ENCODE measurements at places on chromosomes 12 and 14.

GRCh38 chr14:38143170-38143569 lies 64.5 kb upstream of the SSTR1 start:
- DNase-seq = no peak

DNA sequence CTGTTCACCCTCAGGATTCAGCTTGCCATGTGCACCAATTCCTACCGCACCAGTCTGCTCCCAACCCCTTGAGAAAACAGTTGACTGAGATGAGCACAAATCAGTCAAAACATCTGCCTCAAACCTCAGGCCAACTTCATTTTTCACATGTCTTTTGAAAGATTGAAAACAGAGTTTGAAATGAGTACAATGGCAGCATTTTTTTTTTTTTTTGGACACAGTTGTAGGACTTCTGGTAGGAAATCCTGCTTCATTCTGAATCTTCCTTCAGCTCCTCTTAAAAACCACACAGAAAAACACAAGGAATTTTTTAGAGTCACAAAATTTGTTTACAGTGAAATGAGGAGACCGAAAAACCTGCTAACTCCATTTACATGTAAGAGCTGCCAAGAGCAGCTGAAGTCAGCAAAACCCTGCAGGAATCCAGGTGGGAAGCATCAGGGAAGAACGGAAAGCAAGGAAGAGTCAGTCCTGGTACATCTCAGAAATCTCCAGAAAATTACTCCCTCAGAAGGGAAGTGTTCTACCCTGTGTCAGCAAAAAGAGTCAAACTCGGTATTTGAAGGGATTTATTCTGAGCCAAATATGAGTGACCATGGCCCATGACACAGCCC lies 100.3 kb upstream of the TMTC1 start:
- no peak for DNase-seq

- no peak for DNase-seq
Observed at GRCh38 chr14:34615507-34615906, 14.4 kb downstream of the SNX6 start.

GRCh38 chr12:131054345-131055092 lies 100.8 kb downstream of the ADGRD1 start:
- DNase-seq = no peak

DNA sequence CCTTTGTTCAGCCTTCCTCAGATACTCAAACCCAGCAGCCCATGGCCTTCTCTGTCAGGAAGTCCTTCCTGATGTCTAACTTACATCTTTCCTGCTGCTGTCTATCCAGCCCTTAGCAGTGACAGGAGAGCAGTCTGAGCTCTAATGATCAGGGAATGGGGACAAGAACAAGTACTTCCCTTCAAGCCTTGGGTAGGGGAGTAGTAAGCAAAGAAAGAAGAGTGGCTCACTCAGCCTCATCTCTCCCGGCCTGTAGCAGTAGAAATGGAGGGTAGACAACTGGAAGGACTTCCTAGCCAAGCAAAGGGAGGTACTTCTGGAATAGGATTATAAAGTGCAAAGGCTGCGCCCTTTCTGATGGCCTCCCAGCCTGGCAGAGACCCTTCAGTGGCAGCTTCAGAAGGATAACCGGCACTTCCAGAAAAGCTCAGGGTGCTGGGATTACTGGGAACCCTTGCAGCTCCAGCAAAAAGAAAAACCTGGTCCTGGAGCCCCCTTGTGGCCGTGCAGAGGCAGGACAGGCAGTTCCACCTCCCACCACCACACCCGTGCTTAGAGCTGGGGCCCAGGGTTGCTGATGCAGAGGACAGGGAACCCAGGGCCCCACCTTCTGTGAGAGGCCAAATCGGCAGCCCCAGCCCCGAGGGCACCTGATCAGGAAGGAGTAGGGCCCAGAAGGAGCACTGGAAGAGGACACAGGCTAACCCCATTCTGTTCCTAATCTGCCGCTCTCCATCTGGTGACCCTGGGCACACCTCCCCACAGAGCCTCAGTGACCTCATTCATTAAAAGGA lies 12.4 kb upstream of the SMUG1 start:
- DNase-seq = peak; percentile 74

- no peak for DNase-seq
Observed at GRCh38 chr12:88471331-88472045, 108.8 kb downstream of the KITLG start.

DNA sequence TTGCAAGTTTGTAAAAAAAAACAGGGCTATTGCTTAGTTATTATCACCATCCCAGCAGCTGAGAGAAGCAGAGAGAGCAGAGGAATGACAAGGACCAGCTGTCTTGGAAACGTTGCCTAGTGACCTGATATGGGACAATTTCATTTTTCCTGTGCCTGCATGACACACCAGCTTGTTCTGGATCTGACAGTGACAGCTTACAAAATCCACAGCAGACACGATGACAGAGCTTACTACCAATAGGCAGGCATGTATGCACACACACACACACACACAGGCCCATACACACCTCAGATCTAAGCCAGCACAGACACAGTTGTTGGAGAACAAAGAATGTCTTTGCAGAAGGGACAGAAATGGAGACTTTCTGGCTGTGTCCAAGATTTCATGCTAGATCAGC lies 25.4 kb downstream of the HSPB8 start:
- no peak for DNase-seq

GRCh38 chr12:1197264-1198018 lies 206.4 kb downstream of the ERC1 start:
- DNase-seq = no peak

- DNase-seq = no peak
Observed at GRCh38 chr14:74135426-74135825, 50.7 kb downstream of the LIN52 start.

DNA sequence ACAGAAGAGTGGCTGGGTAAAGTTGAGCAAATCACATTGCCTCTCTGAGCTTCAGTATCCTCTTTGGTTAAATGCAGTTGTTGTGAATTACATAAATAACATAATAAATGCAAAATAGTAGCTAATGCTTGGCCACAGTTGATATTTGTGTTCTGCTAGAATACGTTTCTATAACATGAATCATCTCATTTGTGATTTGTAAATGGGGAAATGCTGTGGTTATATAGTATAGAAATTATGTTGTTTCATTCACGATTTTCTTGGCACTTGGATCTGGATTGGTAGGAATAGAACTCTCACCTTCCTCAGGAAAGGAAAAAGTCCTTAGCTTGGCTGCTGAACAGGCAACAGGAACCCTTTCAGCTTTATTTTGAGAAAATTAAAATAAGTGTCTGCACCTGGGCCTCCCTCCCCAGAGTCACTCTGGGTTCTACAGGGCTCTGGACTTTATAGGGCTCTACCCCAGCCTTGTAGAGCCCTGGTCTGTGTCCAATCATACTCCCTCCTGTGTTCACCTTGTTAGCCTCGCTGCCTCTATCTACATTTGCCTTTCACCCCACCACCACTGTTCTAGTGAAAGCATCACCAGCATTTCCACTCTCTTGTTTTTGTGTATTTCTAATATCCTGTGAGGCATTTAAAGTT lies 107.7 kb upstream of the BCAT1 start:
- no peak for DNase-seq

GRCh38 chr14:68479247-68479646 lies 313.6 kb downstream of the ZFP36L1 start:
- no peak for DNase-seq

DNA sequence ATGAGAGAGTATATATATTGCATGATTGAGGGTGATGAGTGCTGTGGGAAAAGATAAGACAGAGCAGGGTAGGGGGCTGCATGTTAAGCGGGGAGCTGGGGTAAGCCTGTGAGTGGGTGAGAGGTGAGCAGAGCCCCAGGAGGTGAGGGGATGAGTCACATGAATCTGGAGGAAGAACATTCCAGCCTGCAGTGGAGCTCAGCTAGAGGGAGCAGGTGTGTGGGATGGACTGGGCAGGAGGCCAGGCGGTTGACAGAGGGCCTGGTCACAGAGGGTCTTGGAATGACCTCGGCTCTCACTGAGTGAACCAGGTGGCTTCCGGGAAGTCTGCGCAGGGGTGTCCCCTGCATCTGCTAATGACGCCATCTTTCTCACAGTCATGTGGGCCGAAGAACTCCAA lies 44.4 kb downstream of the GIT2 start:
- DNase-seq = peak; percentile 75

DNA sequence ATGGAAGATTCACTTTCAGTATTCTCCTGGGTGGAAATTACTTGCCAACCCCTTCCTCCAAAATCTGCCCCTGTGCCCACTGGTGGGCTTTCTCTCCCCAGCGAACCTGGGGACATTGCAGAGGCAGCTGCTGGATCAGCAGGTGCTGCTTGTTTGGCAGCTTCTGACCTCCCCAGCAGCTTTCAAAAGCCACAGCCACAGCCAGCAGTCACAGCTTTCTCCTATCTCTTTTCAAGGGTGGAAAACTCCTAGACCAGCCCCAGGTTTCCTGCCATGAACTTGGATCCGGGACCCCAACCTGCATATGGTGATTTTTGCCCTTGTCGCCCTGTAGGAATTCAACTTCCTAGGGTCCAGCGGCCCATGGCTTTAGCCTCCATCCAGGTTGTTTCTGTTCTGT lies 330.8 kb downstream of the ADAMTS20 start:
- no peak for DNase-seq

- no peak for DNase-seq
Observed at GRCh38 chr14:59150990-59151389, 37.5 kb upstream of the DAAM1 start.

- DNase-seq = no peak
Observed at GRCh38 chr12:77344651-77345050, 279.3 kb upstream of the E2F7 start.

DNA sequence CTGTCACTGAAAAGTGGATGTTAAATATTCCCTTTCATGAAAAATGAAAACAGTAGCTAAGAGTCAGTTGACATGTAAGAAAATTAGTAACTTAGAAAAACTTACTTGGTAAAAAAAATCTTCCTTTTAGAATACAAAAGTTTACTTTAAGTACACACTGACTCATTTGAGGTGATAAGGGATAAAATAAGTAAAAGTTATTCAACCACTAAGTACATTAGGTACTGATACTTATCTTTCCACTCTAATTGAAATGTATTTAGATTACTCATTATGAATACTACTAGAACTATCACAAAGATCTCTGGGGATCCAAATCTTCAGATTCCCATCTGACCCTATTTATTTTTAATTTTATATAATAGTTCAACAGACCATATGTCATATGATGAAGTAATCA lies 12.2 kb downstream of the SYCP3 start:
- no peak for DNase-seq

DNA sequence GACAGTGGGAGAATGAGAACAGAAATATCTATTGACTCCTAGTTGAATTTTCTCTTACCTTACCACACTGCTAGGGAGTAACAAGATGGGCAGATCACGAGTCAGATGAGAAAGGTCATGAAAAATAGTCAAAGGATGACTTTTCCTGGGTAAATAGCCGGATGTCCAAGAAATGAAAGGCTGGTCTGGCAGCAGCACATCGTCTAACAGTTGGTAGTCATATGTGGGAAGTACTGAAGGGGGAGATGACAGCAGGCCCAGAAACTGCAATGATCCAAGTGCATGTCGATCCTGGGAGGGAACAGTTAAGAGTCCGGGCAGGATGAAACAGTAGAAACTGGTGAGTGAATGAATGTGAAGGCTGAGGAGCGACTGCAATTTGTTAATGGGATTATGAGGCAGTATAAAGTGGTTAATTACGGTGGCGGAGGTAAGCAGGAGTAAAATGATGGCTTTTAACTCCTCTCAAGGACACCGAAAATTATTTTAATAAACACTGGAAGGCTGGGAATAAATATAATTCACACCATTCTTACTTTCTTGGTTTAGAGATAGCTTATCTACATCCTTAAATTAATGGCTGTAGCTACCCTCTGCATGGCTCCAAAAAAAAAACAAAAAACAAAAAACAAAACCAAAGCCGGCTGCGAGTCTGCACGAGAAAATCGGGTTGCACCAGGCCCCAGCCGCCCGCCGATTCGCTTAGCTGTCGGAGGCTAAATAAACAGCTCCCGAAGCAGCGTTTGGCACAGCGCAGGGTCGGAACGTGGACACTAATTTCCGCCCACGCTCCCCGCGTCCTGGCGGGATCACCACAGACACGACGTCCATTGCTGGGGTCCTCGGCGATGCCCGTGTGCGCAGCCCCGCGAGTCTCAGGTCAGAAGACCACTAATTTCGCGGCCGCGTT lies 1.0 kb upstream of the ERC1 start:
- peak; percentile 72 for DNase-seq

DNA sequence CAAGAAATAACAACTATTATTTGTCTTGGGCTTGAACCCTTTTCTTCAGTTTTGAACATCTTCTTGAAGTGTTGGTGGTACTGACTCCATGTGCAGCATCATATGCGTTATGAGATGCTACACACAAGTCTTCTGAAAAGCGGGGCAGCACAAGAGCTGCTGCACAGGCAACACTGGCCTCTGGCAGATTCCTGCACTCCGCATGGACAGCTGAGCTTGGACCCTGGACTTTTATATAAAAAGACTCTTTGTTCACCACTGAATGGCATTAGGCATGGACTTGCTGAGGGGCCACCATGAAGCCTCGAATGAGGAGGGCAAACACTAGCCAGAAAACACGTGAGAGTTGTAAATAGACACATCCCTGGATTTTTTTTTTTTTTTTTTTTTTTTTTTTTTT lies 210.8 kb upstream of the NPAS3 start:
- DNase-seq = no peak

- DNase-seq = no peak
Observed at GRCh38 chr12:32536000-32536345, 136.6 kb downstream of the FGD4 start.

GRCh38 chr14:90114554-90114953 lies 52.8 kb downstream of the KCNK13 start:
- no peak for DNase-seq

DNA sequence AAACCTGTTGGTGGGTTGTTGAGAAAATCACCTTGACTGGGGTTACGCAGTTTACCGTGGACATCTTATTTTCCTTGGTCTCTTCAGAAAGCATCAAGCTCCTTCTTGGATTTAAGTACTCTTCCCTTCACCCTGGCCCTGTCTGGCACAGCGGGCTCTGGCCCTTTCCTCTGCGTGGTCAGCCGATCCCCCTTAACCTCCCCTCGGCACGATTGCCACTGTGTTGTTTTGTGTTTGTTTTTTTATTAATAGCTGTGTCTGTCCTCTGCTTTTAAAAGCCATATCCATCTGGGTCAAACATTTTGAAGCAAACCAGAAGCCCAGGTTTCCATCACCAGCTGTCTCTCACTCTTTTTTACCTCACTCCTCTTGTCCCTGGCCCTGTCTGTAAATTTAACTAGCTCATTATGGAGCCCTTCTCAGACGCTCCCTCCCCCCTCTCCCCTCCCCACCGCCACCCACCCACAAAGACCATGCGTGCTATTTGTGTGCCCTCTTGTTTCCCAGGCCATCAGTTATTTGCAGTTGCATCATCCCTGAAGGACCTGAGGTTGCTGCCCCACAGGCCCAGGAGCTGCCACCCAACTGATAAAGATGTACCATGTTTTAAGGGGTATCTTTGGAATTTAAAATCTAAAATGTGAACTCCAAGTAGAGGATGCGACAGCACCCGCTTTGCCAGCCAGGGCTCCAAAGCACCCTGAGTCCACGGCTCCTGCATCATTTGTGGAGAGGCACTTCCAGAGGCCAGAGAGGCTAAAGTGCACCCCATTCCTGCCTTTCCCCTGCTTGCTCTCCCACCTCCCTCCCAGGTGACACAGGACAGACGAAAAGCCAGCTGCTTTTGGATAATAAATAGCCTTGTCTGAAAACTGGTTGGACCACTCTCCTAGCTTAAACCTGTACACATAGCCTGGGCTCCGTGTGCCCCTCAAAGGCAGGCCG lies 3.9 kb downstream of the BCL11B start:
- DNase-seq = no peak

GRCh38 chr14:36430662-36431084 lies 89.4 kb downstream of the NKX2-1 start:
- no peak for DNase-seq
